Neural crest cell (in vitro differentiated cells): ENCODE measurements at places on chromosomes 11 and 22. TPM values are rescaled to one million over a fixed set of nuclear protein-coding genes. Genes with fewer than 3 reads are reported as not detected.

DNA sequence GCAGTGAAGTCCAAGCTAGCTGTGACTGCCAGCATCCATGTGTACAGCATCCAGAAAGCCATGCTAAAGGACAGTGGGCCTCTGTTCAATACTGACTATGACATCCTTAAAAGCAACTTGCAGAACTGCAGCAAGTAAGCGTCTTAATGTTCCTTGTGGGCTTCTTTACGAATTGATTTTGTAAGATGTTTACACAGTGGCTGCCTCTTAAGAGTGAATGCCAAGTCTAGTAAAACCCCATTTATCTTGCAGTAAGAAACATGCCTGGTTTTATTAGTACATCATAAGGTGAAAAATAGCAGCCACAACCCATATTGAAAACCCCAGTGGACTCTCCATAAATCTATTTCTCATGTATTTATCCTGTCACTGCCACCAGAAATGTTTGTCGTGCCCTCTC lies 20.5 kb downstream of the POLD3 start:
- DNase-seq, result no peak
- peaks cover 9% of the 10 kb centered on the region for H3K36me3 ChIP-seq
- no peak overlapping the region for H3K4me3 ChIP-seq

The FGF4 gene
- total RNA-seq, result not detected in 2 replicates

The NRXN2 gene
- total RNA-seq, result 8.5 and 10.0 TPM in 2 replicates

- H3K36me3 ChIP-seq, result peaks cover 39% of the 10 kb centered on the region
- peak overlapping the region; percentile 76 for H3K4me3 ChIP-seq
- DNase-seq, result peak; percentile 22
- peaks cover 48% of the 10 kb centered on the region for H3K4me1 ChIP-seq
- no peaks in the 10 kb centered on the region for H3K27me3 ChIP-seq
Observed at GRCh38 chr11:8699903-8700302, 17.3 kb downstream of the RPL27A start.

DNA sequence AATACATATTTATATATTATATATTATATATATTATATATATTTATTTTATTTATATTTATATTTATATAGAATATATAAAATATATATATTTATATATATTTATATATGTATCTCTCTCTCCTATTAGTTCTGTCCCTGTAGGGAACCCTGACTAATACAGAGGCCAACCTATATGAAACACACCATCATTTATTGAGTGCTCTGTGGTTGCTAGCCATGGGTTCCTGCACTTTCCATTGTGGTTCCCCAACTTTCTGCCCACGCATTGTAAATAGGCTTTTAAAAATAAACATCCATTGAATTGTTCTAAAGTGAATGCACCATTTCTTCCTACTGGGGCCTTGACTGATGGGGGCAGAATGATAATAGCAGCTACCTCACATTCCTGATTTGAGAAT lies 93.8 kb upstream of the SESN3 start:
- peaks cover 11% of the 10 kb centered on the region for H3K36me3 ChIP-seq
- no peaks in the 10 kb centered on the region for H3K27me3 ChIP-seq
- H3K27ac ChIP-seq, result no peak overlapping the region
- peaks cover 12% of the 10 kb centered on the region for H3K4me1 ChIP-seq
- DNase-seq, result no peak
- H3K4me3 ChIP-seq, result no peak overlapping the region

The NAV2 gene
- total RNA-seq, result 14.1 and 15.5 TPM in 2 replicates

DNA sequence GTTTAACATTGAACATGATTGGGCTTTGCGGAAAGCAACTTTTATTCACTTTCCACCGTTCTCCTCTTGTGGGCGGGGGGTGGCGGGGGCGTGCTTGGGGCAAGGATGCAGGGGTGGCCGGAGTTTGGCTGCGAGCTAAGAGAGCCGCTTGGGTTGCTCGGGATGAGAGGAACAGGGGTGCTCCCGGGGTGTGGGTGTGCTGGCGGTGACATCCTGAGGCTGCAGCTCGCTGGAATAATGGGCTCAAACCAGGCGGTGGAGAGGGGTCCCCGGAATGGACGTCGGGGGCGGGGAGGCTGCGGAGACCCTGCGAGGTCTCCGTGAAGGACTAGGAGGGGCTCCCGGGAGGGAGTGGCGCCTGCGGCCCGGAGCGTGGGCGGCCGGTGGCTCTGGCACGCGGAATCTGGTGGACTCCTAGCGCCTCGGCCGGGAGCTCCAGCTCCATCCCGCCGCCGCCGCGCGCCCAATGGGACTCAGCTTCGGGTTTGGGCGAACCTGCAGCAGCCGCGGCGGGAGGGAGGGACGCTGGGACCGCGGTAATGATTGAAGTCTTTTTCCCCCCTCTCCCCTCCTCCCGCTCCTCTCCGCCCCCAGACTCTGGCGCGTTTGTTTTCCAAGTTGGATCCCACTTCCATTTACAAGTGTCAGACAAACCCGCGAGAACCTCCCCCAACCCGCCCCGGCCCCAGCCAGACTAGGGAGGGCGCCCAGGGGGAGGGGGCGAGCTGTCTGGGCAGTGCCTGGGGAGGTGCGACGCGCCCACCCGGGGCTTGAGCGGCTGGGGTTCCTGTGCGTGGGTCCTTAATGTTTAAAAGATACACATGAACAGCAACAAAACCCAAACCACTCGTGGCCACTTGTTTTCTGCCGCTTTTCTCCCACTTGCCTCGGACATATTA lies 2.0 kb downstream of the FAT3 start:
- no peaks in the 10 kb centered on the region for H3K36me3 ChIP-seq
- peak overlapping the region; percentile 95 for H3K4me3 ChIP-seq
- peaks cover 59% of the 10 kb centered on the region for H3K4me1 ChIP-seq
- DNase-seq, result peak; percentile 50
- H3K27me3 ChIP-seq, result peaks cover 64% of the 10 kb centered on the region
- peak overlapping the region; percentile 68 for H3K27ac ChIP-seq

DNA sequence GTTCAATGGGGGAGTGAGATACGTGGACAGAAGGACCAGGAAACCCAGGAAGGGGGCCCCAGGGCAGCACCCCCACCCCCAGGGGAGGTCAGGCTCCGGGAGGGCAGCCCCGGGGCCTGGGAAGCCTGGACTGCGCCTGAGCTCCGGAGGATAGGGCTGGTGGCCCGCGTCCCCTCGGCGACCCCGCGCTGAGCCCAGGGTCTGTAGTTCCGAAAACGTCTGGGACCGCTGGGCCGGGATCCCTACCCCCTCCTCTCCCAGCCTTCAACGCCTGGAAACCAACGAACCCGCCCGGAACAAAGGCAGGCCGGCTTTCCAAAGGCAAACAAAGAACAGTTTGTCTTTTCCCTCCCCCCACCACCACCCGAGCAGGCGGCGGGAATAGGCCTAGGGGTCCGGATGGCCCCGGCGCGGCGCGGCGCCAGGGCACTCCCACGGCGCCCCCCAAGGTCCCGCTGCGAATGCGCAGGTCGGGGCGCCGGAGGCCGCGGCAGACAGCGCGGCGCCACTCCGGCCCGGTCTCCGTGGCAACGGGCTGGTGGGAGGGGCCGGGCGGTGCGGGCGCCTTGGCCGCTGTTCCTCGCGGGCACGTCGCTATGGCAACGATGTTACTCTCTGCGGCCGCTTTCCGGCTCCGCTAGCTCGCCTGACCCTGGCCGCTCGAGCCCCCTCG lies 58.5 kb downstream of the IGLL1 start:
- H3K4me1 ChIP-seq, result peaks cover 63% of the 10 kb centered on the region
- H3K4me3 ChIP-seq, result peak overlapping the region; percentile 73
- peak overlapping the region; percentile 100 for H3K27ac ChIP-seq
- no peaks in the 10 kb centered on the region for H3K36me3 ChIP-seq
- DNase-seq, result peak; percentile 93

- peak overlapping the region; percentile 83 for H3K4me3 ChIP-seq
- H3K4me1 ChIP-seq, result peaks cover 20% of the 10 kb centered on the region
- no peak for DNase-seq
- no peak overlapping the region for H3K27ac ChIP-seq
Observed at GRCh38 chr22:38468443-38469305, 778 bp downstream of the KDELR3 start.

- no peaks in the 10 kb centered on the region for H3K36me3 ChIP-seq
- no peak overlapping the region for H3K27ac ChIP-seq
- peaks cover 35% of the 10 kb centered on the region for H3K4me1 ChIP-seq
- DNase-seq, result no peak
- H3K4me3 ChIP-seq, result peak overlapping the region; percentile 88
Observed at GRCh38 chr11:47981667-47982404, 1.5 kb downstream of the PTPRJ start.

The PRRG4 gene
- total RNA-seq, result not detected in 2 replicates

DNA sequence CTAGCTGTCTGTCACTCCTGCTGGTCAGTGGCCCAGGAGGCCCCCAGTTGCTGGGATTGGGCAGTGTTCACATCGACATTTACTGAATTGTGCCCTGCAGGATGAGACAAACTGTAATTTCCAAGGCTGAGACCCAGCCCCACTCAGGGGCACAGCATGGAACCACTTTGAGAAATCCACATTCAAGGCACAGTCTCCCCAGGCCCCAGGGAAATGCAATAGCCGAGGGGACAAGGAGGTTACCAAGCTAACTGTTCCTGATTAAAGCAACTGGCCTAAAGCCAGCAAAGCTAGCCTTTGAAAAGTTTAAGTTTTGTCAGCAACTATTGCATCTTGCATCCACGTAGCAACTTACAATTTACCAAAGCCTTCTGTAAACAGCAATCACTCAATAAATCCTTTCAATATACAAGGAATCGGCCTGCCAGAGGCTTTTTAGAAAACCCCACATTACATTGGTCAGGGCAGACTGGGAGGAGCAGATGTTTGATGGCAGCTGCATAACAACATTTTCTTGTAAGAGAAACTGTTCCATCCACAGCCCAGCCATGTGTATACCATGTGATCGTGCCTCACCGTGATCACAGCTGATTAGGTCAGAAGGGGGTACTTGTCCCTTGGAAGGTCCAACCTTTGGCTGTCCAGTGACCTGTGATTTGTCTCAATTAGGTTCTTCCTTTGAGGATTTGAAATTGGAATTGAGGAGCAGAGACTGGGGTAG lies 103.9 kb downstream of the TENM4 start:
- H3K4me3 ChIP-seq, result no peak overlapping the region
- peak overlapping the region; percentile 83 for H3K27ac ChIP-seq
- no peaks in the 10 kb centered on the region for H3K36me3 ChIP-seq
- peaks cover under 1% of the 10 kb centered on the region for H3K4me1 ChIP-seq

- peaks cover 24% of the 10 kb centered on the region for H3K4me1 ChIP-seq
- no peak overlapping the region for H3K4me3 ChIP-seq
- no peaks in the 10 kb centered on the region for H3K27me3 ChIP-seq
- no peaks in the 10 kb centered on the region for H3K36me3 ChIP-seq
- no peak for DNase-seq
Observed at GRCh38 chr22:32482708-32483107, 8.1 kb downstream of the FBXO7 start.

The MYBPC3 gene
- total RNA-seq, result not detected in 2 replicates

DNA sequence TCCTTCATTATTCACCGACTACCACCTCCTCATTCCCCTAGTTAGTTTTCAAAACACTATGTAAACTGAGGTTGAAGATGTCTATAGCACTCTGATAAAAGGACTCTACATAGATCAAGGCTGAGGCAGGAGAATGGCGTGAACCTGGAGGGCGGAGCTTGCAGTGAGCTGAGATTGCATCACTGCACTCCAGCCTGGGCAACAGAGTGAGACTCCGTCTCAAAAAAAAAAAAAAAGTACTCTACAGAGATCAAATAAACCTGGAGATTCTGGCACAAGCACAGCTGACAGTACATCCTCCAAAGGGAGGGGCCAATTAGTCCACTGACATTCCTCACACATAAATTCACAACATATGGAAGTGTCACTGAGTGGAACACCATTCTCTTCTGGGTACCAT lies 31.0 kb downstream of the TSG101 start:
- no peaks in the 10 kb centered on the region for H3K27me3 ChIP-seq
- no peak overlapping the region for H3K4me3 ChIP-seq
- no peak overlapping the region for H3K27ac ChIP-seq
- peaks cover 9% of the 10 kb centered on the region for H3K36me3 ChIP-seq
- no peaks in the 10 kb centered on the region for H3K4me1 ChIP-seq

- peaks cover 25% of the 10 kb centered on the region for H3K4me1 ChIP-seq
- no peak for DNase-seq
- H3K36me3 ChIP-seq, result no peaks in the 10 kb centered on the region
- H3K4me3 ChIP-seq, result no peak overlapping the region
Observed at GRCh38 chr11:128711136-128711535, 17.3 kb downstream of the FLI1 start.

The OR56A1 gene
- 0.14 and 0.16 TPM in 2 replicates for total RNA-seq

DNA sequence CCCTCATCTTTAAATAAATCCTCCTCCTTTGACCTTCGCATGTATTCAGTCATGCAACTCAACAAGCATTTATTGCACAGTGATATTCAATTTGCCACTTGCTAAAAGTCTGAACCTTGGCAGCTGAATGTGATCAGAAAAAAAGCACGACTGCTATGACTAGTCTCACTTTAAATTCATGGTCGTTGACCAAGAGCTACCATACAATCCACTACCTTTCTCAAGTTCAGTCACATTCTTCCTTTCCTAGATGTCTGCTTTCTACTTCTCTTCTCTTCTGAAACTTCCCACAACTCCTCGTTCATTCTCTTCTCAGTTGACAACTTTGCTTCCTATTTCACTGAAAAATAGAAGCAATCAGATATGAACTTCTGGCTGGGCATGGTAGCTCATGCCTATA lies 2.0 kb upstream of the SAA1 start:
- H3K27ac ChIP-seq, result no peak overlapping the region
- H3K36me3 ChIP-seq, result no peaks in the 10 kb centered on the region
- no peaks in the 10 kb centered on the region for H3K4me1 ChIP-seq

DNA sequence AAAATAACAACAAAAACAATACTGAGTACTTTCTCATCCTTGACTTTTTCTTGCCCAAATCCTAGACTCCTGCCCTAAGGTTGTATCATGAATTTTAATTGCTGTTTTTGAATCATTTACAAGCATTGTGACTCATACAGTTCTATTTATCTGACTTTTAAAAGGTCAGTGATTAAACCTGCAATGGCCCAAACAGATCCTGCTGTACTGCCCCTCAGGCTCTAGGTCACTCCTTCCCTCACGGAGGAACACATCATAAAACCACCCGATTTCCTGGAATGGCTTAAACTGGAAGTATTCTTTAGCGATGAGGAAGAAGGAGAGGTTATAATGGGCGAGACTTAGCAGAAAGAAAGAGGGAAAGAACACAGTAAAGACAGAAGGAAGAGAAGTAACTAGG lies 12.3 kb downstream of the ARFGAP3 start:
- H3K27me3 ChIP-seq, result no peaks in the 10 kb centered on the region
- DNase-seq, result no peak
- H3K36me3 ChIP-seq, result peaks cover 9% of the 10 kb centered on the region

GRCh38 chr11:122030286-122030685 lies 85.7 kb downstream of the BLID start:
- DNase-seq, result no peak
- H3K4me3 ChIP-seq, result no peak overlapping the region
- peak overlapping the region; percentile 20 for H3K27ac ChIP-seq
- H3K4me1 ChIP-seq, result no peaks in the 10 kb centered on the region
- H3K36me3 ChIP-seq, result peaks cover 3% of the 10 kb centered on the region

The OR4A16 gene
- total RNA-seq, result not detected in 2 replicates

The GAS2 gene
- total RNA-seq, result 3.3 and 3.4 TPM in 2 replicates
